Activated CD4-positive, alpha-beta T cell treated with anti-CD3 and anti-CD28 coated beads, Interleukin-2, Interleukin-6, amounts not matched to agents 100 ng/mL and 50 ng/mL, durations not matched to agents 16 hours and 8 hours (primary cell): ENCODE measurements at places on chromosomes 16 and 17.

DNA sequence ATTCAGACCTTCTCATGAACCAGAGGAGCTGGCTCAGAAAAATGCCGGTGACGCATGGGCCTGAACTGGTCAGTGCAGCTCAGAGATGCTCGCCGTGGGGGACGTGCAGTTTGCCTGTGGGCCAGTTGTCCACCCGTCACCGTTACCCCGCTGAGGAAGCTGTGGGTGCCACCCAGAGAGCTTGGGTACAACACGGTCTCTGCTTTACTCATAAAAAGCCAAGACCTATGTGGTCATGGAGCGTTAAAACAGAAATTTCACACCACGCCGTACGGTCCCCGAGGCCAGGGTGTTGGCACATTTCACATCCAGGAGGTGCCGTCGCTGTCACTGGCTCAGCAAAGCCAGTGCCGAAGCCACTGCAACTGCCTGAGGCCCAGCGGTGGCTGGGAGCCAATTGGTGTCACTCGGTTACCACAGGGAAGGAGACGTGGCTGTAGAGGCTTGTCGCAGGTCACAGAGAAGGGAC is 120.9 kb downstream of the METRNL start:
- DNase-seq, result peak; percentile 91

- no peak for DNase-seq
Measured at GRCh38 chr16:55434000-55434399, 45.0 kb upstream of the MMP2 start.

DNA sequence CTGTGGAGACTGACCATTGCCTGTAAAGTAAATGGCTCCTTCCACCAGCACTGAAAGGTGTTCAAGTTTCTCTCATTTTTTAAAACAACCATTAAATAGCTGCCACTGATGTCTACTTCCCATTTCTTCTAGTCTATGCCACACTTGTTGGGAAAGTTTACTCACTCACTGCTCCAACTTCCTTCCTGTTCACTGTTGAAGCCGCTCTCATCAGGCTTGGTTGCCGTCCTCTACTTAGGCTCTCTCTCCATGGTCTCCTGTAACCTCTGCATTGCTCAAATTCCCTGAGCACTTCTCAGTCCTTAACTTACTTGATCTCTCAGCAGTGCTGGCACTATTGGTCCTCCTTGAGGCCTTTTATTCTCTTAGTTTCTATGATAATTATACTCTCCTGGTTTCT is 32.4 kb downstream of the SNX11 start:
- no peak for DNase-seq

GRCh38 chr16:1492082-1492922 is 858 bp upstream of the TELO2 start:
- no peak for DNase-seq

DNA sequence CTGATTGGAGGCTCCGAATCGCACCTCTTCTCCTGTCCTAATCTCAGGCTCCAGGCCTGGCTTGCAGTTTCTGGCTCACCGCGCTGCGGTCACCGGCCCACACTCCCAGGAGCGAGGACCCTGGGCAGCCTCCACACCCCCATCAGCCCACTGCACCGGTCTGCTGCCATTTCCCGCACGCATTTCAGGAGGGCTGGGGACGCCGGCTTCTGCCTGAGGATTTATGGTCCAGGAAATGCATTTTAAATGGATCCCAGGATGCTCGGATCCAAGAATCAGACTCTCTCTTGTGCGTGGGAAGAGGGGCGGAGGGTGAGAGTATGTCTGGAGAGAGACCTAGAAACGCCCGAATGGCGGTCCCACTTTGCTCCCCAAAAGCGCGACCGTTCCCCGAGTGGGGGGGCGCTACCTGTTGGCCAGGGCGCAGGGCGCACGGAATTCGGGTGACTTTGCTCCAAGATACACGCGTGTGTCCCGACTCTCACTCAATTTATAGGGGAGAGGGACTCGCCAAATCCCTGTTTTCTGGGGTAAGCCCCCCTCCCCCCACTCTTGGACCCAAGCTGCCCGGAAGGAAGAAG is 817 bp upstream of the JPH3 start:
- DNase-seq, result no peak
